ENCODE measurements at places on chromosomes 2 and 18.

DNA sequence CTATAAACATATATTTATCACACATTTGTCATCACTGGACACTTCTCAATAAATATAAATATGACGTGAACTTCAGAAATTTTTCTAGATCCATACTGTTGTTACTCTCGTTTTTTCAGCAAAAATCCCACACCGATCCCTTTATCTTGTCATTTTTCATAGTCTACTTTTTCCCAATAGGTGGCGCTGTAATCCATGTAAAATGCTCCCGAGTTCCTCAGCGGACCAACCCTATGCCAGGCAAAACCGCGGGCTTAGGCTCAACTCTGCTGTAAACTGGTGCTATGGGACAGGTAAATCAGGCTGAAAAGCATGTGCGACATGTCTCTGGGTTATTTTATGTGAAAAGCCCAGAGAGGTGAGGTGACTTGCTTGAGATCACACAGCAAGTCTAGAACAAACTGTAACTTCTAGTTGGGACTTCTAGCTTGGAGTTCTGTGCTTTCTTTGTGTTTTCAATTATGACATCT is 104.0 kb downstream of the COBLL1 start:
- DNase-seq: no peak

- no peak for DNase-seq
These were observed 108.3 kb upstream of the LRATD1 start for GRCh38 chr2:14524041-14524802.

- no peak for DNase-seq
These were observed 70.5 kb upstream of the ZCCHC2 start for GRCh38 chr18:62452280-62452831.

DNA sequence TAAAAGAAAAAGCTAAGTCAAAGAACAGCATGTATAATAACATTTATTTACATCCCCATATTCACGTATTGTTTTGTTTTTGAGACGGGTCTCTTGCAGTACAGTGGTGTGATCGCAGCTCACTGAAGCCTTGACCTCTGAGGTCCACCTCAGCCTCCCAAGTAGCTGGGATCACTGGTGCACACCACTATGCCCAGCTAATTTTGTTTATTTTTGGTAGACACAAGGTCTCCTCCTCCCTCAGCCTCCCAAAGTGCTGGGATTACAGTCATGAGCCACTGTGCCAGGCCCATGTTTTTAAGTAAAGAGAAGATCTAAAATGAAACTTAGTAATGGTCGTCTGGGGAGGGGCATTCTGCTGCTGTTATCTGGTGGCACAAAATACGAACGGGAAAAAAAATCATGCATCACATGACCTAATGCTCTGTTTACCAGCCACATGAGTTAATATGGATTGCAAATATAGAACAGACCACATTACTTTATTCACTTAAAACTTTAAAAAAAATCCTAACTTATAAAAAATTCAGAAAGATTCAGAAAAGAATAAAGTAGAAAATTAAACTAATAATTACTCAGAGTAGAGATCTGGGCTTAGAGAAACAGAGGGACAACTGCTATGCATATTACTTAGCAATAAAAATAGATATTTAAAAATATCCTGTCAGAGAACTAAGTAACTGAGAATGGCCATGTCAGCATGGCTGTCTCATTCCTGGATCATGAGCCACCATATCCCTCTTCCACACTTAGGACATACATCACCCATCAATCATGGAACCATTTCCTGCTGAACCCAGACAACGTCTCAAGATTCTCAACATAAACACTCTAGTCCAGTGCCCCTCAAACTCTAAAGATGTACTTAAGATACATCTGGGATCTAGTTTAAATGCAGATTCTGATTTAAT is 7.3 kb downstream of the MMADHC start:
- no peak for DNase-seq

GRCh38 chr2:20917287-20917660 is 94.4 kb upstream of the LDAH start:
- no peak for DNase-seq

GRCh38 chr2:152825834-152826233 is 107.4 kb downstream of the ARL6IP6 start:
- no peak for DNase-seq

GRCh38 chr2:158766524-158766923 is 28.6 kb upstream of the DAPL1 start:
- DNase-seq: no peak

DNA sequence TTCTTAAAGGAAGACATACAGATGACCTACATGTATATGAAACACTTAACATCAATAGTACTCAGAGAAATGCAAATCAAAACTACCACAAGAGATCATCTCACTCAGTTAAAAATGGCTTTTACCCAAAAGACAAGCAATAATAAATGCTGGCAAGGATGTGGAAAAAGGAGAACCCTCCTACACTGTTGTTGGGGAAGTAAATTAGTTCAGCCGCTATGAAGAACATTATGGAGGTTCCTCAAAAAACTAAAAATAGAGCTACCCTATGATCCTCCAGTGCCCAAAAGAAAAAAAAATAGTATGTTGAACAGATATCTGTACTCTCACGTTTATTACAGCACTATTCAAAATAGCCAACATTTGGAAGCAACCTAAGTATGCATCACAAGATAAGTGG is 1579.4 kb upstream of the TMEFF2 start:
- no peak for DNase-seq

DNA sequence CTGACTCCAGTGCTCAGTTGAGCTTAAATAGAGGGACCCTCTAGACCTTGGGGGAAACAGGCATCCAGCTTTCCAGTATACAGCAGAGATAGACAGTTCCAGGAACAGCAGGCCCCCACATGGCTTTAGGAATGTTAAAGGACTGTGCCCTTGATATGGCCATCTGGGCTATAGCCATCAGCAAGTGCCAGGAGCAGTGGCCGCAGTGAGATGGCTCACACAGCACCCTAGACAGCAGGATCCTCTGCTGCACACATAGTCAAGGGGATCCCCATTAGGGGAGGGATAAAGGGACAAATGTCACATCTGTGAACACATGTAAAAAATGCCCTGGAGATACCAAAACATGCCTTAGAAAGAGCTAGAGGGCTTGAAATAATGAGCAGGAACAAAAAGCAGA is 213.4 kb downstream of the PTH2R start:
- DNase-seq: no peak

DNA sequence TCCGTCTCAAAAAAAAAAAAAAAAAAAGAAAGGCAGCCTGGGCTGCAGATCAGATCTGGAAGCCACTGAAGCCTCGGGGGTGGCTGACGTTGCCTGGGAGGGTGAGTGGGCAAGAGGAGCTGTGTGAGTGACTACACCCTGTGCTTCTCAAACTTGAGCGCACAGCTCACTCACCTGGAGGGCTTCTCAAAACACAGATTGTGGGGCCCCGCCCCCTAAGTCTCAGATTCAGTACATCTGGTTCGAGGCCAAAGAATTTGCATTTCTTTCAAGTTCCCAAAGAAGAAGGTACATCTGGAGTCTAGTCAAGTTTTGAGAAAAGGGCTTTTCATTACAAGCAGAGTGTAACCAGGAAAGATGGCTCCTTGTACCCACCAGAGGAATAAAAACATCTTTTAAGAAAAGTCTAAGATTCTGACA is 97.7 kb upstream of the CAB39 start:
- DNase-seq: no peak

- DNase-seq: no peak
These were observed 50.6 kb downstream of the GALNT3 start for GRCh38 chr2:165743442-165743841.

GRCh38 chr2:169080250-169081069 is 11.1 kb downstream of the DHRS9 start:
- no peak for DNase-seq

- no peak for DNase-seq
These were observed 26.7 kb upstream of the ALLC start for GRCh38 chr2:3631161-3631850.

DNA sequence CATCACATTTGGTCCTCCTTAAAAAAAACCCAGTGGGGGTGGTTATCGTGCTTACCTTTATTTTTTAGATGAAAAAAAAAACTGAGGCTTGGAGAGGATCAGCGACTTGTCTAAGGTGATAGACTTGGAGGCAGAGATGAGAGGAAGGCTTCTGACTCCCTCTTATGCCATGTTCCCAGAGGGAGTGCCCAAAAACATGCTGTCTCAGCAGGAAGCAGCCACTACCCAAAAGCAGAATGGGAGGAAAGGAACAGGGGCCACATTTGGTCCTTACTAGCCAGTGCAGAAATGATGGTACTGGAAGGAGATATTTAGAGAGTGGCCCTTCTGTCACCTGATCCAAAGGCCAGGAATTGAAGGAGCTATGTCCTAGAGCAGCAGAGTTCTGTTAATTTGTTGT is 118.4 kb downstream of the B3GNT2 start:
- no peak for DNase-seq

- DNase-seq: no peak
These were observed 286.5 kb downstream of the MTX2 start for GRCh38 chr2:176555781-176556180.

DNA sequence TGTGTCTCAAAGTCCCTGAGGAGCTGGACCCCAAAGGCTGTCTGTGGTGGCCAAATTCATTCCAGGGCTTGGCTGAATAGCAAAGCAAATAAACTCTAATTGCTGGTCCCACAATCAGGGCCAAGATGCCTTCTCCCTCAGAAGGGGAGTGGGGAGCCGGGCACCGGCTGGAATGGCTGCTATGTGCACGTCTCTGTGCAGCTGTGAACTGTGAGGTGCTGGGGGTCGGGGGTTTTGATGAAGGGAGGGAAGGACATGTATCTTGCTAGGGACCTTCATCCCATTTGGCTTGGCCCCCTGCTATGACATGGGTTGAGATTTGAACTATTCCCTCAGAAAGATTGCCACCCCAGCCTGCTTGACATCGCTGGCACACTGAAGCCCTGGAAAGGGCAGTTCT is 60.4 kb downstream of the CIB4 start:
- no peak for DNase-seq

DNA sequence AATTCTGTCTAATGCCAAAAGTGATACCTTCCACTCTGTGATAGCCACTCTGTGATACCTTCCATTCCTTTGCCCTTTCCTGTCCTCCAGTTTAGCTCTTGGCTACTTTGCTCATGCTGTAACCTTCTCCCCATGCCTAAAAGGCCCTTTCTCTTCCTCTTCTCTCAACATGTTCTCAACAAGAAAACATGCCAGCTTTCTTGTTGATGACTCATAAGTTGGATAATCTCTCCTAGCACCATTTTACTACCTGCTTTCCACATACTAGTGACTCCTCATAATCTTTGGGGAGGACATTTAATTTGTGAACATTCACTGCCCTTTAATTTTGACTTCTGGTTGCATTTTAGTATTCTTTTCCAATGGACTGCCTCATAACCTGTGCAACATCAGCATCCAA is 55.9 kb upstream of the NT5C1B start:
- no peak for DNase-seq

- no peak for DNase-seq
These were observed 235.0 kb downstream of the MBD5 start for GRCh38 chr2:148255929-148256328.

GRCh38 chr2:105487142-105488069 is 88.6 kb upstream of the FHL2 start:
- DNase-seq: no peak

GRCh38 chr2:40030456-40030975 is 251.5 kb upstream of the THUMPD2 start:
- DNase-seq: no peak

DNA sequence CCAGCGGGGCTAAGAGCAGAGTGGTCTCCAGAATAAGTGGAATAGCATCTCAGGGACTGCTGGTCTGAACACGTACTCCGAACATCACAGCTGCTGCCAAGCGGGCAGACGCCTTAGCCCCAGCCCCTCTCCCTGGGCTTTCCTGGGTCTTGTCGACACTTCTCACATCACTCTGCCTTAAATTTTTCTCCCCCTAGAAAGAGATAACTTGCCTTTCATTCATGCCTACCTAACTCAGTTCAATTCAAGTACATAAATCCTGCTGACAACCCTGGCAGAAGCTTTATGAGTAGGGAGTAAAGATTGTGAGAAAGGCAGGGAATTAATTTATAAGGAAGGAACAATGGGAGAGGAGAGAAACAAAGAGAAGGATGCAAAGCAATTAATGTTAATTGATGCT is 202.9 kb upstream of the TNP1 start:
- DNase-seq: no peak

- no peak for DNase-seq
These were observed 24.2 kb upstream of the ARL5A start for GRCh38 chr2:151852260-151853069.

DNA sequence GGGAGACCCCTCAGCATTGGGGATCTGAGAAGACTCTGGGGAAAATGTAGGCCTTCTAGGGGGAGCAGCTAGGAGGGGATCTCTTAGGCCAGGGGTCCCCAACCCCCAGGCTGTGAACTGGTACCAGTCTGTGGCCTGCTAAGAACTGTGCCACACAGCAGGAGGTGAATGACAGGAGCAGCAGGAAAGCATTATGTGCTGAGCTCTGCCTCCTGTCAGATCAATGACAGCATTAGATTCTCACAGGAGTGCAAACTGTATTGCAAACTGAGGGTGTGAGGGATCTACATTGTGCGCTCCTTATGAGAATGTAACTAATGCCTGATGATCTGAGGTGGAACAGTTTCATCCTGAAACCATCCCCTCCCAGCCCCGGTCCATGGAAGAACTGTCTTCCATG is 127.3 kb downstream of the SCG2 start:
- DNase-seq: no peak

DNA sequence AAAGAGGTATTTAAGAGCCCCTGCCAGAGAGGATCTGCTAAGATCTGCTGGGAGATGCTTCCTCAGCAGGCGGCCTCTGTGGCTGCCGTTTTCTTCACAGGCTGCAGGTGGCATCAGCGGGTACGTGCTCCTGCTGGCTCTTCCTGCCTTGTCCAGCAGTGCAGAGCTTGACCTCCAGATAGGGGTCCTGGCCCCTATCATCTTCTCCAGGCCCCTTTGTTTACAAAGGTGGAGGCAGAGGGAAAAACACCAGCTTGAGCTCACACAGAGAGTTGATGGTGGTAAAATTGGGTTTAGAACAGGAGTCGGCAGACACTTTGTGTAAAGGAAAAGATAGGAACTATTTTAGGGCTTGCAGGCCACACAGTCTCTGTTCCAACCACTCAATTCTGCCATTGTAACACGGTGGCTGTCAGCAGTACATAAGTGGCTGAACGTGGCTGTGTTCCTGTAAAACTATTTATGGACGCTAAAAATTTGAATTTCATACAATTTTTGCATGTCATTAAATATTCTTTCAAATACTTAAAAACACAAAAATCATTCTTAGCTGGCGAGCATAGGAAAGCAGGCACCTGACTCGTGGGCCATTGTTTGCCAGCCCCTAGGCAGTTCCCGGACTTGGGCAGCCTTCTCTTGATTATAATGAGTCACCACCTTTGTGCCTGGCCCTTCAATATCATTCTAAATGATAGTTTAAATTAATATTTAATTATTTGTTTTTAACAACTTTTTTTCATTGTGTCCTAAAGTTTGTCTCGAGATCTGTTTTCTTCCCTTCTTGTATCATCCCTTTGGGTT is 98.2 kb upstream of the B3GNT7 start:
- DNase-seq: peak; percentile 3

GRCh38 chr18:77178559-77178958 is 46.0 kb upstream of the MBP start:
- DNase-seq: no peak

All from stimulated activated CD8-positive, alpha-beta memory T cell treated with anti-CD3 and anti-CD28 coated beads, Interleukin-15, amount 100 ng/mL, for 24 hours (primary cell).